ENCODE measurements at places on chromosomes 7 and 10.

- peak; percentile 4 for DNase-seq
These were observed 21.4 kb downstream of the ZKSCAN5 start for GRCh38 chr7:99525713-99526440.

DNA sequence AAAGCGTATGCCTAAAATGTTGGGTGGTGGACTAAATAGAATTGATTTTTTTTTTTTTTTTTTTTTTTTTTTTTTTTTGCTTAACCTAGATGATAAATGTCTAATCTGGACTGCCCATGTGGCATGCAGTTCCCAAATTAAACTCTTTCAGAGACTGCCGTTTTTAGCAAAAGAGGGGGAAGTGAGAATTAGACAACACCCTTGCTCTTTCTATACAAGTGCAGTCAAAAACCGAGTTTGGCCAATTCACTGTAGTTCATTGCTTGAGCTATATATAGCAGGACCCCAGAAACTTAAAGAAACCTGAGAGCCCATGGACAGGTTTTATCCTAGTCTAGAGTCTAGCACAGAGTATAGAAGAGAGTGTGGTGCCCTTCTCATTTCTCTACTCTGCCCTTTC lies 141.9 kb downstream of the GRM3 start:
- no peak for DNase-seq

GRCh38 chr7:111436608-111437007 lies 125.7 kb downstream of the IMMP2L start:
- DNase-seq = no peak

DNA sequence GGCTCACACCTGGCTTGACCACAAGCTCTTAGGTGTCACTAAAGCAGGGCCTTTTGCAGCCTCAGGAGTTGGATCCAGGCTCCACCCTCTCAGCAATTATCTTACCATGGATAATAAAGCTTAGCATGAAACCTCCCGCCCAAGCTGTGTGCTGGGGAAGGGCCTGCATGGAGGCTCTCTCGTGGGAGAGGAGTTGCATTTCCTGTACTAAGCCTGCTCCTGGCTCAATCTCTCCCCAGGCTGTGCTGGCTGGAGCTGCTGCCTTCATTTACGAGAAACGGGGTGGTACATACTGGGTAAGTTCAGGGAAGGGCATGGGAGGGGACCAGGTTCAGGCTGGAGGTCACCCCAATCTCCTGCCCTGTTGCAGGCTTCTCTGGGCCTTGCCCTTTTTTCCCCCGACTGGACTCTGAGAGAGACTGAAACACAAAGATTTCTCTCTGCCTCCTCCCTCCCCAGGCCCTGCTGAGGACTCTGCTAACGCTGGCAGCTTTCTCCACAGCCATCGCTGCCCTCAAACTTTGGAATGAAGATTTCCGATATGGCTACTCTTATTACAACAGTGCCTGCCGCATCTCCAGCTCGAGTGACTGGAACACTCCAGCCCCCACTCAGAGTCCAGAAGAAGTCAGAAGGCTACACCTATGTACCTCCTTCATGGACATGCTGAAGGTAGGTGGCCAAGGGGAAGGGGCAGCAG lies 2.7 kb downstream of the TMEM176A start:
- DNase-seq = no peak

DNA sequence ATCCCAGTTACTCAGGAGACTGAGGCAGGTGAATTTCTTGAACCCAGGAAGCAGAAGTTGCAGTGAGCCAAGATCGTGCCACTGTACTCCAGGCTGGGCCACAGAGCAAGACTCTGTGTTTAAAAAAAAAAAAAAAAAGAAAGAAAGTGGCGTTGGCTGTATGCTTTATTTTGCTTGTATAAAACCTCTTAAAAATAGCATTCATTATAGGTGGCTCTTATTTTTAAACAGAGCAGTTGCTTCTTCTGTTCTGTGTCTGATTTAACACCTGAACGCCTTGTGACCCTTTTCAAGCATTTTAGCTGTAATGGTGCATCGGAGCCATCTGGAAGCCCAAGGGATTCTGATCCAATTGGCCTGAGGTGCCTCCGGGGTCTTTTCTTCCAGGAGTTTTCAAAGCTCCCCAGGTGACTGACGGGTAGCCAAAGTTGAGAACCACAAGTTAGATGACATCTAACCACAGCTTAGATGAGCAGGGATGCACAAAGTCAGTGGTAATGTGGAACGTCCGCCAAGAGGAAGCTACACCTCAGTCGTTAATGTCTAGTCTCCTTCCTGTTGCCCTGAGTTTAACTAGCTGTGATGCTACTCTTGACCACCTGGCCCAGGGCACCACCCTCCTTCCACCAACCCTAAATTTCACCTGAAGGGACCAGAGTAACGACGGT lies 274.6 kb upstream of the KLF6 start:
- DNase-seq = no peak

DNA sequence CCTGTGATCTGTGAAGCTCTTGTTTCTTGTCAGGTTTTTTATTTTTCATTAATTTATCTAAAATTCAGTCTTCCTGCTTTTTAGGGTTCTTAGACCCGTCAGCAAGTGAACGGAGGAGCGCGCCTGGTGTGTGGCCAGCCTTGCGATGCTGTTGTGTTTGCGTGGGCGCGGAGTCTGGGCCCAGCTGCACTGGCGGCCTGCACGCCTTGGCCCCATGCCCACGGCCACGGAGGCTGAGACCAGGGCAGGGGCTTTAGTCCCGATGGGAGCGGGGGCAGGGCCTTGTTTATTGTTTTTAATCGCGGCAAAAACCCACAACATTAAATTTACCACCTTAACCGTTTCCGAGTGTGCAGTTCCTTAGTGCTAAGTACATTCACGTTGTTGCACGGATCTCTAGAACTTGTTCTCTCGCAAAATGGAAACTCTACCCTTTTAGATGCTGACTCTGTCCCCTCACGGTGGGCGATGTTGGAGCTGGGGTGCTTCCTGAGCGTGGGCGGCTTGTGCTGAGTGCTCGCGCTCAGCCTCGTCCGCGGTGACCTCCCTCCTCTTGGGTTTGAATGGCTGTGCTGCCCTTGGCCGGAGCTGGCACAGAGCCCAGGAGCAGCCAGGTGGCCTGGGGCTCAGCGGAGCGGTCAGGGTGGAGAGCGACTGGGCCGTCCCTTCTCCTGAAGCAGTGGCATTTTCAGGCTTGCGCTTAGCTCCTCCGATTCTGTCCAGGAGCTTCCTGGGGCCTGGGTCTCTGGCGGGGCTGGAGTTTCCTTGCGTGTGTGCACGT lies 69.1 kb downstream of the INPP5A start:
- DNase-seq = no peak
